ENCODE measurements at places on chromosomes 6 and 20.

GRCh38 chr6:158661156-158661685, 11.4 kb downstream of the SYTL3 start:
- peak; percentile 9 for DNase-seq

GRCh38 chr6:96787846-96788580, 49.3 kb downstream of the GPR63 start:
- DNase-seq: no peak

GRCh38 chr6:69880601-69881000, 14.2 kb downstream of the COL19A1 start:
- DNase-seq: no peak

- DNase-seq: no peak
Observed at GRCh38 chr6:119116712-119117281, 38.3 kb upstream of the FAM184A start.

DNA sequence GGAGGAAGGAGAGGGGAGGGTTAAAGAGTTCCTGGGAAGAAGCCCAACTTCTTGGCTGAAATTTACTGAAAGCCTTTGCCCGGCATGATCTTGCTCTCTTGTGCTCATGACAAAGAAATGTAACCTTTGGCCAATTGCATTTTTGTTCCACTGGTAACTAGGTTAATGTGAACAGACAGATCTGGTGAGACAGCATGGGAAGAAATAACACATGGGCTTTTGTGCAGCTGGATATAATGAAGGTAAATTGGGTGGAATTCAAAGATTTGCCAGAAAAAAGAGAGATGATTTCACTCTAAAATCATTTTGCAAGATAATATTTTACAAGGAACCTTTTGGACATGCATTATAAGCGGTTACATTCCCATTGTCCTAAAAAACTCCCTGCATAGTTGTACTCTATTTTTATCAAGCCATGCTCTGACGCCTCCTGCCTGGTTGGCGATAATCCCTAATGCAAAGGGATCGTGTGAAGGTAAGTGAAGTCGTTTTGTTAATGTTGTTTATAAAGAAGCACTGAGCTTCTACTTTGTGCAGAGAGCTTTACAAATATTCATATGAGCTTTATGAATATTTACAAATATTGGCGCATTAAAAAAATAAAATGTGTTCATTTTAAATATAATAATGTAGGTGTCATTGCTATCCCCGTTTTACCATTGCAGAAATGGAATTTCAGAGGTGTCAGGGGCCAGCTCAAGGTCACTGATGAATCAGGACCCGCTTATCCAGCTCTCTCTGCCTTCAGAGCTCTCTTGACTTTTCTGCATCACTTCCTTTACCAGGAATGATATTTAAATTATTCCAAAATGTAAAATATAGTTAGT, 161.3 kb upstream of the AGPAT4 start:
- no peak for DNase-seq

GRCh38 chr6:158056804-158057203, 75.1 kb downstream of the SYNJ2 start:
- DNase-seq: no peak

GRCh38 chr6:121917834-121918559, 481.5 kb upstream of the HSF2 start:
- DNase-seq: no peak

- DNase-seq: no peak
Observed at GRCh38 chr6:143828572-143828971, 14.6 kb upstream of the LTV1 start.

GRCh38 chr6:18141805-18142590, 12.9 kb downstream of the TPMT start:
- no peak for DNase-seq

GRCh38 chr6:90198758-90199425, 97.8 kb downstream of the BACH2 start:
- DNase-seq: no peak

- DNase-seq: no peak
Observed at GRCh38 chr20:4866429-4866828, 134.9 kb downstream of the SLC23A2 start.

DNA sequence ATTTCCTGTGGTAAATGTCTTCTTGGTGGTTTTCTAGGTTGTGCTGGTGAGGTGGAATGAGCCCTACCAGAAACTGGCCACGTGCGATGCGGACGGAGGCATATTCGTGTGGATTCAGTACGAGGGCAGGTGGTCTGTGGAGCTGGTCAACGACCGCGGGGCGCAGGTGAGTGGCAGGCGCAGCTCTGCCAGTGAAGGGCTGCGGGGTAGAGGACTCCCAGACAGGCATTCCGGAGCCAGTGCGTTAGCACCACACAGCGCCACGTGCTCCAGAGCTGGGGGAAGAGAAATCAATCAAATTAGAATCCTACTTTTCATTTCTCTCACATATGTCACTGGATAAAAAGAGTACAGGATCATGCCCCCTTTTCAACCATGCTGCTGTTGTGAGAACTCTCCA, 100.8 kb downstream of the TULP4 start:
- DNase-seq: no peak

GRCh38 chr6:73083886-73084285, 141.4 kb downstream of the KHDC1L start:
- DNase-seq: no peak

DNA sequence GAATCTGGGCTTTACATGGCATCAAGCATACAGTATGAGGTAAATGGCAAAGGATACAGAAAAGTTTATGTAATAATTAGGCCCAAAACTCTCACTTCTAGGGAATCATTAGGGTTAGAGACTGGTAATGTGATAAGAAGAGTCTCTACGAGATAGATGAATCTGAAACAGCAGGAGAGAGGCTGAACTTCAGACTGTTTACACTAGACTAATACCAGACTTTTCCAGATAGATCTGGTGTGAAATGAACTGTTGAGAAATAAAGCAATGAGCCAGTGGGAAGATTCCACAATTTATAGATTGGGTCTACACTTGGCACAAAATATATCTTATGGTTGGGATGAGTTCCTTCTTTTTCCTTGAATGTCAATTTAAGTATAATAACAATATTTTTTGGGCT, 134.3 kb downstream of the MAN1A1 start:
- no peak for DNase-seq

GRCh38 chr6:149934249-149935156, 7.3 kb upstream of the ULBP2 start:
- peak; percentile 65 for DNase-seq

- DNase-seq: no peak
Observed at GRCh38 chr20:16111852-16112412, 461.3 kb downstream of the KIF16B start.

GRCh38 chr20:42261766-42262270, 643.6 kb upstream of the CHD6 start:
- DNase-seq: no peak

DNA sequence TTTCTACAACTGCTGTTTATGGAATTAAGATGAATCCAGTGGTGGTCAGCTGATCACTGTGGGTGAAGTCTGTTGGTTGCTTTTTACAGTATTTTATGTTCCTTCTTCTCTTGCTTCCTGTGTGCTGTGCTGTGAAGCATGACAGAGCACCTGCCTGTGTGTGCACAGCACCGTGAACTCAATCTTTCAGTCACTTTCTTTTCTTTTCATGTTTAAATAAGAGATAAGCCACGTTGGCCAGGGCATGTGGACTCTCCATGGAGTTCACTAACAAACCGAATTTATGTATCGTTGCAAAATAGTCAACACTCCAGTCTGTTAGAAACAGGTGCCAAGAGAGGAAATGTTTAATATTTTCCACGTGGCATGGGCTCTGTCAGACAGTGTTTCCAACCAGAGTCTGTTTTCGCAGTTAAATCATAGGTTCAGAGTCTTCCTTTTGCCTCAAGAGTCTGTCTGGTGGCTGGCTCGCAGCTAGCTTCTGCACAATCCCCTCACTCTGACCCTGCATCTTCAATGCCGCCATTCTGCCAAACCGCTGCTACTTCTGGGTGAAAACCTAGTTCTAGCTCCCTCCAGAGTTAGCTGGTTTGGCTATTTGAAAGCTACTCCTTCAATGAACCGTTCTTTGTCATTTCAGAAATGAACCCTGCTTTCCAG, 73.2 kb downstream of the QRSL1 start:
- DNase-seq: peak; percentile 90

- no peak for DNase-seq
Observed at GRCh38 chr6:84197708-84198107, 29.7 kb downstream of the CEP162 start.

GRCh38 chr20:919491-919916, 3.4 kb upstream of the ANGPT4 start:
- DNase-seq: no peak

DNA sequence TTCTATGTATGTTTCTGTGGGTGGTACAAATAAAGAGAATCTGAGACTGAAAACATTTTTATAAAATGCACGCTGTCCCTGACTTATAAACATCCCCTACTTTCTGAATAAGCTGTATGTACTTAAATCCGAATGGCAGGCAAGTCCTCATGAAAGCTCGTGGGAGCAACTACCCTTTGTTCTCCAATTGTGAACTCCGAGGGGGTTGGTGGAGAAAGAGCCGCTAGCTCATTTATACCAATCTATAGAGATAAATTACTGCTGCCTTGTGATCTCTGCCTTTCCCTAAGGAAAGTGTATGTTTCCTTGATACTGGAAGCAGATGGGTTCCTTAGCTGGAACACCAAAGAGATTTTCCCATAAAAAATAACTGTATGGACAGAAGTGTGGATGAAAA, 84.5 kb downstream of the GJA10 start:
- no peak for DNase-seq

- DNase-seq: no peak
Observed at GRCh38 chr6:152170702-152171667, 363.5 kb downstream of the ESR1 start.

Measured in SHP77 (cell line).